ENCODE measurements at places on chromosomes 6 and 20.

DNA sequence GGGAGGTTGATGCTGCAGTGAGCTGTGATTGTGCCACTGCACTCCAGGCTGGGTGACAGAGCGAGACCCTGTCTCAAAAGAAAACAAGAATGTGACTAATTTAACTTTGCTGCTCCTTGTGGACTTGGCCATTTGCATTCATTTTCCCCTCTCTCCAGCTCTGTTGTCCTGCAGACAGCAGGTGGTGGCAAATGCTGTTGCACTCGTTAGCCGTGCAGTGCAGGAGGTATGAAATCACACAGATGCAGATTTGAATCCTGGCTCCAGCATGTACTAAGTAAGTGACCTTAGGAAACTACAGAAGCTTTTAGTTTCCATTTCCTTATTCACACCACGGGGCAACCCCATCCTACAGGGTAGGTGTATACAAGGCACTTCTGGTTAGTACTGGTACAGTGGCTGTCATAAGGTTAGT is 9.6 kb upstream of the BEND3 start:
- no peak for DNase-seq

- DNase-seq = no peak
Observed at GRCh38 chr6:114169763-114170162, 173.1 kb downstream of the HS3ST5 start.

- no peak for DNase-seq
Observed at GRCh38 chr20:14134004-14134403, 138.7 kb downstream of the MACROD2 start.

- DNase-seq = no peak
Observed at GRCh38 chr6:145727817-145728388, 7.4 kb downstream of the EPM2A start.

DNA sequence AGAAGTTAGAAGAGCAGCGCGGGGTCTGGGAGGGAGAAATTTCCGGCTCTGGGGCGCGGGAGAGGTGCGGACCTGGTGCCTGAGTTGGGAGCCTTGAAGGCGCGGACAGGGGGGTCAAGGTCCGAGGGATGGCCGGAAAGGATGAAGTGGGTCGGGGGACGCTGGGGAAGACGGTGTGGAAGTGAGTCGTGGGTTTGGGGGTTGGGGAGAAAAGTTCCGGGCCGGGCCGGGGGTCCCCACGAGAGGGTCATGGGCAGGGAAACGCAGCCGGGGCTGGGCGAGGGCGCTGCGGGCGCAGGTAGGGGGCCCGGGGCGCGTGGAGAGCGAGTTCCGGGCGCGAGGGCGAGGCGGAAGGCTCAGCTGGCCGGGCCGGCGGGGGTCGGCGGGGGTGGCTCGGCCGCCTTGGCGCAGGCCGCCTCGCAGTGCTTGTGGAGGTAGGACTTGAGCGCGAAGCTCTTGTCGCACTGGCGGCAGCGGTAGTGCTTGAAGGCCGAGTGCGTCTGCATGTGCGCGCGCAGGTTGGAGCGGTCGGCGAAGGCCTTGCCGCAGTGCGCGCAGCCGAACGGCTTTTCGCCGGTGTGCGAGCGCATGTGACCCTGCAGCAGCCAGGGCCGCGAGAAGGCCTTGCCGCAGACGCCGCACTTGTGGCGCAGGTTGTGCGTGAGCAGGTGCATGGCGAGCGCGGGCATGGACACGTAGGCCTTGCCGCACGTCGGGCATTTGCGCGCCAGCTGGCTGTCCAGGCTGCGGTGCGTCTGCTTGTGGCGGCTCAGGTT is 10.5 kb upstream of the SRXN1 start:
- no peak for DNase-seq

DNA sequence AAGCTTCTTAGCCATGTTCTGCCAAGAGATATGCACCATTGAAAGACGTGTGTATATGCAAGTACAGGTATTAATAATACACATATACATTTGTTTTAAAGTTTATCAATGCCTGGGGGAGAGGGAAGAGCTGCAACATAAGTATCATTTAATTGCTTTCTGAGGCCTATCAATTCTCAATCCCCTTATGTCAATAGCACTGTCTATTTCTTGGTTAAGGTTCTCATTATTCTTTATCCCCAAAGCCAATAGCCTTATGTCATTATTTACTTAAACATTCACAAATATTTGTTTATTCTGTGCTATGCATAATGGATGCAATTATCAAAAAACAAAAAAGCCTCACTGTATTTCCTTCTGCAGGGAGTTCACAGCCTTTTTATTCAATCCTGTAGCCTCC is 350.3 kb upstream of the KCNQ5 start:
- no peak for DNase-seq

DNA sequence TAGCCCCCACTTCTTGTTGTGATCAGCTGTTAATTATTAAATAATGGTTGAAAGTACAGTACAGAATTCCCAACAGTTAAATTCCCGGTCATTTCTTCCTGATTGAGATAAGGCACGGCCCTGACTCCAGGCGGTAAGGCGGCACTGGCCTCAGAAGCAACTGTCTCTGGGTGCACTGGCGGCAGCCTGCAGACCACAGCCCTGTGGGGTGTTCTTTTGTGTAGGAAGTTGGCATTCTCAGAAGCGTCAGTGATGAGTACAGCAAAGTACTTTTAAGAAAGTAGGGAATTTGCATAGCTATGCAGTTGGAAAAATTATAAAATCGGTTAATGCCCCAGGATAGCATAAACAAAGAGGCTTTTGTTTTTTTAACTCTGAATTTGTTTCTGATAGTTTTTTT is 50.5 kb downstream of the SAMD5 start:
- DNase-seq = no peak

GRCh38 chr6:77178821-77179220 is 284.5 kb downstream of the HTR1B start:
- no peak for DNase-seq

DNA sequence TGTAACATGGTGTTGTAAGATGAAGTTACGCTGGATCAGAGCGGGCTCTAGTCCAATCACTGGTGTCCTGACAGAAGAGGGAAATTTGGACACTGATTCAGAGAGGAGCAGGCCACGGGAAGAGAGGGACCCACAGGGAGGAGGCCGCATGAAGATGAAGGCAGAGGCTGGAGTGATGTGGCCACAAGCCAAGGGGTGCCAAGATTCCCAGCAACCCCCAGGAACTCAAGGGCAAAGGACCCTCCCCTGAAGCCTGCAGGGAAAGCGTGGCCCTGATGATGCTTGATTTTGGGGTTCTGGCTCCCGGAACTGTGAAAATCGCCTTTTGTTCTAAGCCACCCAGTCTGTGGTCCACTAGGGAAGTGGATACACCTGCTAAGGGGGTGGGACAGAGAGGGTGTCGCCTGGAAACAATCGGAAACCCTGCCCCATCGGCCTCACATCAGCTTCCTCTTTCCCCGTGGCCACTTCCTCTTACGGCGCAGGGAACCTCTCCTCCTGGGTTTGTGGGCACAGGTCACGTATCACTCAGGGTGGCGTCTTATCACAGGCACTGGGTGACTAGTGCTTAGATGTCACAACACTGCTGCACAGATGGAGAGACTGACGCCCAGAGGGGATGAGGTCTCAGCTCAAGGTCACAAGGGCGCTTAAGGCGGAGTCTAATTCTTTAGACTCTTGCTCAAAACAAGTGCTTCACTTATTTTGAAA is 58.0 kb downstream of the SULF2 start:
- DNase-seq = peak; percentile 49

DNA sequence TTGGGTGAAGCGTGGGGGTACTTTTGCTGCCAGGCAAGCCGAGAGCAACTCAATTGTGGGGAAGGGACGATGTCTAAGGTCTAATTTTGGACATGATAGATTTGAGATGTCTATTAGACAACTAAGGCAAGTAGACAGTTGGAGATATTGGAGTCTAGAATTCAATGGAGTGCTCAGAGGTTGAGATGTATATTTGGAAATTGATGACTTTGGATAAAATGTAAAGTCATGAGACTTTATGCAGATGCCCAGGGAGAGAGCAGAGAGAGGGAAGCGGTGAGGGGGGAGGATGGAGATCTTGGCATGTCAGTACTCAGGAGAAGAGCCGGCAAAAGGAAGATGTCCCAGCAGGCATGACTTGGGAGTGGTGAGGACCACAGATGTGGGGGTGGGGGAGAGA is 6.9 kb downstream of the MYLK2 start:
- DNase-seq = no peak

- DNase-seq = no peak
Observed at GRCh38 chr20:7841291-7841970, 98.8 kb downstream of the HAO1 start.

DNA sequence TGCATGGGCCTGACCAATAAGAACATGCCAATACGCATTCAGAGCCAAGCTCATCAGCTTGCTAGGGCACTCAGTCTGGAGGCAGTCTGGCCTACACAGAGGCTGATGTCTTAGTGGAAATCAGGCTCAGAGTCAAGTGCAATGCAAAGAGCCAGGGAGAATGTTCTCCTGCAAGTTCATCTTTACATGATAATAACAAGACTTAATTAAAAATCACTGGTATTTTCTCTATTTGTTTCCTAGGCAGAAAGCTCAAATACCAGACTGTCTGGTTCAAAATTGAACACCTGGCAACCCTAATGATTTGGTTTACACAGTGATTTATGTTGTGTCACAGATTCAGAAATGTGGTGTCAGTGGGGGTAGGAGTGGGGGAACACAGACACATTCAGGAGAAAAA is 689.3 kb upstream of the FLRT3 start:
- no peak for DNase-seq

- DNase-seq = no peak
Observed at GRCh38 chr20:58755766-58756449, 63.3 kb downstream of the NPEPL1 start.

All from activated naive CD4-positive, alpha-beta T cell treated with anti-CD3 and anti-CD28 coated beads, Interleukin-2, amount 50 U/mL, for 16 hours (primary cell).